ENCODE measurements at places on chromosomes 11 and 22. TPM values are rescaled to one million over a fixed set of nuclear protein-coding genes. Genes with fewer than 3 reads are reported as not detected.

The PKP3 gene
- total RNA-seq, result 38.3 TPM

The SMC1B gene
- 0.03 TPM for total RNA-seq

The SAA2 gene
- 0.23 TPM for total RNA-seq

The OR8J3 gene
- total RNA-seq, result not detected

The LRRC74B gene
- not detected for total RNA-seq

The CNIH2 gene
- 2.6 TPM for total RNA-seq

The APOA5 gene
- not detected for total RNA-seq

The C11orf86 gene
- 50.6 TPM for total RNA-seq

The DNAJB7 gene
- total RNA-seq, result not detected

The NARS2 gene
- 20.6 TPM for total RNA-seq

The OVOL1 gene
- not detected for total RNA-seq

The CNGA4 gene
- 0.06 TPM for total RNA-seq

The MAFF gene
- 27.5 TPM for total RNA-seq
